KG1 (cell line): ENCODE measurements at places on chromosomes 6 and 20.

DNA sequence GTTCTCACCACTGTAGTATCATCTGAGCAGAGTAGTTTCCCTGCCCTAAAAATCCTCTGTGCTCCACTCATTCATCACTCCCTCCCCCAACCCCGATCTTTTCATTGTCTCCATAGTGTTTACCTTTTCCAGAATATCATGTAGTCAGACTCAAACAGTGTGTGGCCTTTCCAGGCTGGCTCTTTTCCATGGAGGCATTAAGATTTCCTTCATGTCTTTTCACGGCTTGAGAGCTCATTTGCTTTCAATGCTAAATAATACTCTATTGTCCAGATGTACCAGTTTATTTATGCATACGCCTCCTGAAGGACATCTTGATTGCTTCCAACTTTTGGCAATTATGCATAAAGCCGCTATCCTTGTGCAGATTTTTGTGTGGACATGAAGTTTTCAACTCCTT lies 235.8 kb downstream of the PHACTR1 start:
- DNase-seq = no peak

GRCh38 chr6:118632359-118632758 lies 19.0 kb downstream of the CEP85L start:
- DNase-seq = no peak

GRCh38 chr20:10618611-10619245 lies 55.1 kb downstream of the JAG1 start:
- no peak for DNase-seq

DNA sequence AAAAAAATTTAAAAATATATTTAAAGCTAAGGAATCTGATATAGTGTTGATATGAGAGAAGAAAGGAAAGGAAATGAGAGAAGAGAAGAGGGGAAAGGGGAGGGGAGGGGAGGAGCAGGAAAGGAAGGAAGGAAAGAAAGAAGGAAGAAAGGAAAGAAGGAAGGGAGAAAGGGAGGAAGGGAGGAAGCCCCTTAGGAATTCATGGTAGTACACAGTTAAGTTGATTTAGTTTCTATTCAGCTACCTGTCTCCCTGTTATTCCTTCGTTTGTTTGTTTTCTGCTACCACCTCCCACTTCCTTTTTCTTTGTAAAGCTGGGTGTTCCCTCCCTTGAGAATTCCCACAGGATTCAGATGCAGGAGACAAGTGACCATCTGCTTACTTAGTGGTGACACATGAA lies 1025.4 kb upstream of the FLRT3 start:
- DNase-seq = no peak

DNA sequence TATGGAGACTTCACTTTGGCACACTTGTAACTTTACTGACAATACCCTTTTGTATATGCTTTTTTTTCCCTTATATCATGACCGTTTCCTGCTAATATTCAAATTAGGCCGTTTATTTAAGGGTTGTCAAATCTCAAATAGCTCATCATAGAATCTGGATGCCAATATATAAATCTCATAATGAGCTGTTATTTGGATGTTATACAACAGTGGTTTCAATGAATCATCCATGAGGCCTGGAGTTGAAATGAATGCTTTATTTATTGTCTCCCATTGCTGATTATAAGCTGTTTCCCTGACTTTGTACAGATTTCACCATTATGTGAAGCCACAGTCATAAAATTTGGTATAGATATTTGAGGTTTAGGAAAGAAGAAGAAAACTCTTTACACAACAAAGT lies 256.1 kb downstream of the PLCB1 start:
- DNase-seq = no peak

- no peak for DNase-seq
These were observed 17.1 kb upstream of the EFHC1 start for GRCh38 chr6:52403086-52403485.

- DNase-seq = no peak
These were observed 14.3 kb downstream of the B4GALT5 start for GRCh38 chr20:49699200-49699992.

GRCh38 chr6:24664046-24664987 lies 2.4 kb downstream of the TDP2 start:
- DNase-seq = no peak

- no peak for DNase-seq
These were observed 131.4 kb upstream of the TRAF3IP2 start for GRCh38 chr6:111737065-111737521.

DNA sequence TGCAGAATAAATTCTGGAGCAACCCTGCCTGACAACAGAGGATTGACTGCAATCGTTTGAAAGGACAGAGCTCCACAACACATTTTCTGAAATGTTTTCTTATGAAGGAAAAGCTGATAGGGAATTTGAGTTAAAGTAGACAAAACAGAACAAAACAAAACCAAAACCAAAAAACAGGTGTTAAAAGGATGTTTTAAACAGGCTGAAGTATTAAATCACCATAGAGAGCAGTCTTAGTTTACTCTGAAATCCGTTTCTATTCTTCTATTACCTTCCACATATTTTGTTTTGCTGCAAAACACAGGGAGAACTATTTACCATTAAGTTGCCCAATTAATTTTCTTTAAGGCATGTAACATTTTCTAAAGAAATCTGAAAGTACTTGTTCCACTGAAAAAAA lies 93.4 kb upstream of the MLIP start:
- DNase-seq = no peak

GRCh38 chr6:115467726-115468125 lies 593.0 kb downstream of the FRK start:
- no peak for DNase-seq

DNA sequence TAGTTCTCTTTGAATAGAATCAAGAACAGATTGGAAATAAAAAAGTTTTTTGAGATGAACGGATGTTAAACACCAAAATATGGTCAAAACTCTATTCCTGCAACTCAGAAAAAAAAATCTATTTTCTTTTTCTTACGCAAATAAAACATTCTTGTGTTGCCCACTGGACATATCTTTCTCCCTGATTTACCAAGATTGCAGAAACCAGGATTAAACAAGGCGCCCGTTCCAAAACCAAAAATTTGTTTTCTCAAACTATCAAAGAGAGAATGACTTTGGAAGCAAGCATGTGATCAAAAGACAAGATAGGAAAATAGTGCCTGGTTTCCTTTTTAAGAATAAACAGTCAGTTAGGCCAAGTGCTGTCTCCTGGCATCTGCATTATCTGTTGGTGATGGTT lies 273.1 kb downstream of the CLIC5 start:
- no peak for DNase-seq

- no peak for DNase-seq
These were observed 119.1 kb upstream of the CD93 start for GRCh38 chr20:23205211-23205610.

DNA sequence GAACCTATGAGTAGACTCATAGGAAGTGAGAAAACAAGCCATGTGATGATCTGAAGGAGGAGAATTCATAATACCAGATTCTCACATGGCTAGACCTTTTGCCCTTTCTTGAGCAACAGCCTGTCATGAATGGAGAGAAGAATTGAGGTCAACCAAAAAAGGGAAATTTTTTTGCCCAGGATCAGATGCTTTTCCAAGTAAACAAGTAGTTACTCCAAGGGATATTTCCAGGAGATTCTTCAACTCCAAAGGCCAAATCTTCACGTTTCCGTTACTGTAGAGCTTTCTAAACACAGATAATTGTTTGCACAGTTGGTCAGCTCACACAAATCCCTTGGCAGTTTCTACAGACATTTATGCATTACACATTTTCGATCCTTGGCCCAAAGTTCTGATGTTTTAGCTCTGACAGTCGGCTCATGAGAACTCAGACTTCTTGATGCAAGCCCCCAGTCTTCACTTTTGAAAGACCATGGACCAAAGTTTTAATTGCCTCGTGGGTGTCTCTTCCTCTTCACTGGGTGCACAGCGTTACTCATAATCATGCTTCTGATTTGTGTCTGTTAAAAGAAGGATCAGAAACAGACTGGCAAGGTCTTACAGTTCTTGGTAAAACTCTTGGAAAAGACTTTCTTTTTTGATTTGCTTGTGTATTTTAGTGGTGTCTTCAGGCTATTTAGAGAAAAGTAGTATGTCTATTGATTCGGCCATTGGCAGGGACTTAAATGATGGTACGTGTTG lies 115.0 kb downstream of the TSHZ2 start:
- DNase-seq = no peak

GRCh38 chr6:100300221-100300736 lies 164.4 kb downstream of the SIM1 start:
- no peak for DNase-seq

DNA sequence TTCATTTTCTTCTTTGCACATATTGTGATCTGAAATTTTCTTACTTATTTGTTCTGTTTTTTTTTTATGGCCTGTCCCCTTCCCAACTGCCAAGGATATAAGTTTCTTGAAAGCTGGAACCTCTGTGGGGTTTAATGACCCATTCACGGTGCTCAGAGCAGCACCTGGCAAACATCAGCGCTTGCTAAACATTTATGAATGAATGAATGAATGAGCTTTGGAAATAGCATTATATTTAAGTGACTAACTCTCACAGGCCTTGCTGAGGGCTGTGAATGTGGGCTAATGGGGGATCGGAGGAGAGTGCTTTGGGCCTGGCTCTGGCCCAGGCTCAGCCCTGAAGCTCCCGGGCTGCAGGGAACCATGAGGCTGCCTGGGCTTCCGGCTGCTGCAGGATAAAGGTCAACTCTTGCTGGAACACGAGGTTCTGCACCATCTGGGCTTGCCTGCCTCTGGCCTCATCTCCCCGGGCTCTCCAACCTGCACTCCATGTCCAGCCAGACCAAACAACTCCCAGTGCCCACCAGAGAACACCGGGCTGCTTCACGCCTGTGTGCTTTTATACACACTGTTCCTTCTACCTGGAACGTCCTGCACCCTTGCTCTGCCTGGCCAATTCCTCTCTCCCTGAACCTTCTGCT lies 14.6 kb upstream of the ARMC12 start:
- DNase-seq = no peak

DNA sequence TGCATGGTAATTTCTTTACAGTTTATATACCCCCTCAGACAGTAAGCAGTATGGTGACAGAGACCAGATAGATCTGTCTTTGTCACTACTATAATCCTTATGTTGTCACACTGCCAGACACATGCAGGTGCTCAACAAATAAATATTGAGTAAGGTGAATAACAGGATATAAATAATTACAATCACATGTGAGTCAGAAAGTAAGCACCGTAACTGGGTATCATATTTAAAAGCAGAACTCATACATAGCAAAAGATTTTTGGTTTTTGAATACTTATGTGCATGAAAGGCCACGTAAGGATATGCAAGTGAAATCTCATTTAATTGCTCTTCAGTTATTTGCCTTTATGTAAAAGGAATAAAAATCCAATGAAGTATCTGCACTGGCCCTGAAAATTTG lies 17.4 kb downstream of the CNBD2 start:
- DNase-seq = no peak
